ENCODE measurements at places on chromosomes 4 and X.

DNA sequence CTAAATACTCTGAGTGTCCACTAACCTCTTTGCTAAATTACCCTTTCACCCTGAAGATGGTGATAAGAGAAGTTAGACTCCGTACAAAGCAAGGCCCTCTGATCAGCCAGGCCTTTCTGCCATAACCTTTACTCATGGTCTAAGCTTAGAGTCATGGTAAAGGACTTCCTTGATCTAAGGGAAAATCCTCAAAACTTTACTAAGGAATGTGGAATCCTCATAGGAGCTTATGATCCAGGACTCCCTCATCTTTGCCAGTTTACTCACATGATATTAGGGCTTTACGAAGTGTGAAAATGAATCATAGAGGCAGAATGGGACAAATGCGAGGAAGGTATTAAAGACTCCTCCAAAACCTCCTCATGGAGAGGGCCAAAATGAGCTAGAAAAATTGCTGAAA, 7.9 kb upstream of the FAM13A start:
- no peak overlapping the region for H3K4me3 ChIP-seq
- DNase-seq, result no peak
- no peaks in the 10 kb centered on the region for H3K4me1 ChIP-seq
- no peaks in the 10 kb centered on the region for H3K27me3 ChIP-seq
- H3K27ac ChIP-seq, result no peak overlapping the region

DNA sequence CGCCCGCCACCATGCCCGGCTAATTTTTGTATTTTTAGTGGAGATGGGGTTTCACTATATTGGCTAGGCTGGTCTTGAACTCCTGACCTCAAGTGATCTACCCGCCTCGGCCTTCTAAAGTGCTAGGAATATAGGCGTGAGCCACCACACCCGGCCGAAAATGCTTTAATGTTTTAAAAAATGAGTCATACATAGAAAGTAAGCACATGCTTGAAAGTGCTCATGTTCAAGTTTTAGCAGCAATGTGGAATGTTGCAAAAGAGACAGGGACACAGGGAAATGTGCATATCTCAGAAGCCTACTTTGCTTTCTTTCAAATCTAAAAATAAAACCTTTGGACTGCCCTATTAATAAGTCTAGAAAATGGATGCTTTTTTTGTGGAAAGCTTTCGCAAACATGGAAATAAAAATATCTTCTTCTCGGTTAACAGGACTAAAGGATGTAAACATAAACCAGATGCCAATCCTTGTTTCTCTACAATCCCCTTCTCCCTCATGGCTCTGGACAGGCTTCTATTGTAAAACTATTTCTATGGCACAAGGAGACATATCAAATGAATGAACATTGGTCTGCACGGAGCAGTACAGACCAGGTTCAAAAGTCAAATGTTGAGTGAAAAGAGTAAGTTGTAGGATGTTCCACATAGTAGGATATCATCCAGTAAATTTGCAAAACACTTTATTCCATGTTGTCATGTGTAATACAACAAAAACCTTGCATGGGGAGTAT, 15.0 kb downstream of the MECP2 start:
- no peak for DNase-seq
- H3K36me3 ChIP-seq, result no peaks in the 10 kb centered on the region
- H3K4me3 ChIP-seq, result no peak overlapping the region
- H3K27me3 ChIP-seq, result no peaks in the 10 kb centered on the region
- peaks cover 48% of the 10 kb centered on the region for H3K4me1 ChIP-seq
- peak overlapping the region; percentile 32 for H3K27ac ChIP-seq

DNA sequence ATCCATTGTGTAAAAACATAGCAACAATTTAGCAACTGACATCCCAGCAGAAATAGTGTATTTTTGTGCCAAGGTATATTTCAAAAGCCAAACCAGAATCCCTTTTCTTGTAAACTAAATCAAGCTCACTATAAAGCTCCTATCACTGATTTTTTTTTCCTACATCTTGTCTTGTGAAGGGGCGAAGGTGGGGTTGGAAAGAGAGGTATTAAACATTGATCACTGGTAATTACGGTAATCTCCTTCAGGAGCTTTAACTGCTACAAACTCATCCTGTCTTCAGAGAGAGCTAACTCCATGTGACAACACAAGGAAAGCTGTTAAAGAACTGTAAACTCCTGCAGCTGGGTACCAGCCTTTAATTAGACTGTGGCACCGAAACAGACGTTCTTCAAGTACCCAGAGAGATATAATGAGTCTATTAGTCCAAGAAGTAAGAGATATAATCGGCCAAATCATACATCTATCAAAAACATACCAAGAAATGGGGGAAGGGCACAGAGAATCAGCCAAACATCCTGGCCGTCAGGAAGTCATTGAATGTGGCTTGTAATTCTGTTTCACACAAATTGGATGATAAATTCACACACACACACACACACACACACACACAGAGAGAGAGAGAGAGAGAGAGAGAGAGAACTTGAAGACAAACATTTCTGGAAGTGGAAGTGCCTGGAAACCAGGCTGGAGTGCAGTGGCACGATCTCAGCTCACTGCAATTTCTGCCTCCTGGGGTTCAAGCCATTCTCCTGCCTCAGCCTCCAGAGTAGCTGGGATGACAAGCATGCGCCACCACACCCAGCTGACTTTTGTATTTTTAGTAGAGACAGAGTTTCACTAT, 111.9 kb upstream of the PPARGC1A start:
- H3K27me3 ChIP-seq, result no peaks in the 10 kb centered on the region
- H3K27ac ChIP-seq, result no peak overlapping the region
- no peaks in the 10 kb centered on the region for H3K4me1 ChIP-seq
- H3K36me3 ChIP-seq, result no peaks in the 10 kb centered on the region
- no peak overlapping the region for H3K4me3 ChIP-seq

DNA sequence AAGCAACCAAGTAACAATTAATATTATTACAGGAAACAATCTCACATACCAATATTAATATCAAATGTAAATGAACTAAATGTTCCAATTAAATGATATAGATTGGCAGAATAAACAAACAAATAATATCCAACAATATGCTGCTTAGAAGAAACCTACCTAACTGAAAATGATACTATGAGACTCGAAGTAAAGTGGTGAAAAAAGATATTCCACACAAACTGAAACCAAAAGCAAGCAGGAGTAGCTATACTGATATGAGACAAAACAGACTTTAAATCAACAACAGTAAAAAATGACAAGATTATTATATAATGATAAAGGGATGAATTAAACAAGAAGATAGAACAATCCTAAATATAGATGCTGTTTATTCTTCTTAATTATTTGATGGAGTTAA, 140.1 kb downstream of the SPANXN4 start:
- DNase-seq, result no peak
- H3K36me3 ChIP-seq, result no peaks in the 10 kb centered on the region
- no peak overlapping the region for H3K4me3 ChIP-seq
- no peaks in the 10 kb centered on the region for H3K4me1 ChIP-seq
- no peaks in the 10 kb centered on the region for H3K27me3 ChIP-seq
- no peak overlapping the region for H3K27ac ChIP-seq

GRCh38 chr4:158051401-158052235, 121.2 kb downstream of the GASK1B start:
- no peak overlapping the region for H3K4me3 ChIP-seq
- peak overlapping the region; percentile 59 for H3K27ac ChIP-seq
- no peak for DNase-seq
- H3K4me1 ChIP-seq, result no peaks in the 10 kb centered on the region
